ENCODE measurements at places on chromosomes 2 and 18.

GRCh38 chr2:236093134-236093533 lies 75.1 kb downstream of the GBX2 start:
- DNase-seq, result no peak

- no peak for DNase-seq
These were observed 52.4 kb upstream of the TEX51 start for GRCh38 chr2:126846241-126846640.

DNA sequence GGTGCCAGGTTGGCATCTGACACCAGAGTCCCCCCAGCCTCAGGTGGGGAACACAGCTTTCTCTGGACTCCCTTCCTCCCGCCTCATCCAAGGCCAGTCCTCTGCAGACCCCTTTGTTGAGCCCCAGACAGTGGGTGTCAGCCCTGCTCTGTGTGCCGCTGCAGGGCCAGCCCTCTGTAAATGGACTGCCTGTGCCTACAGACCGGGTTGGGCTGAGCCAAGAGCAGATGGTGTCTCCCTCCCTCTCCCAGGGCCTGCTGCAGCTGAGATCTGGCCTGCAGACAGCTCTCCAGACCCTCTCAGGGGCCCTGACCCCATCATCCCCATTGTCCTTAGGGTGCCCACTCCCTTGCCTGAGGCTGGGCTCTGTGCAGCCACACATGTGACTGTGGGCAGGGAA lies 160.8 kb downstream of the KLHL29 start:
- no peak for DNase-seq

- no peak for DNase-seq
These were observed 7.5 kb upstream of the SERPINB13 start for GRCh38 chr18:63579616-63580015.

GRCh38 chr2:20868377-20868776 lies 45.5 kb upstream of the LDAH start:
- DNase-seq, result no peak

- no peak for DNase-seq
These were observed 3.9 kb downstream of the CTLA4 start for GRCh38 chr2:203871371-203871983.

DNA sequence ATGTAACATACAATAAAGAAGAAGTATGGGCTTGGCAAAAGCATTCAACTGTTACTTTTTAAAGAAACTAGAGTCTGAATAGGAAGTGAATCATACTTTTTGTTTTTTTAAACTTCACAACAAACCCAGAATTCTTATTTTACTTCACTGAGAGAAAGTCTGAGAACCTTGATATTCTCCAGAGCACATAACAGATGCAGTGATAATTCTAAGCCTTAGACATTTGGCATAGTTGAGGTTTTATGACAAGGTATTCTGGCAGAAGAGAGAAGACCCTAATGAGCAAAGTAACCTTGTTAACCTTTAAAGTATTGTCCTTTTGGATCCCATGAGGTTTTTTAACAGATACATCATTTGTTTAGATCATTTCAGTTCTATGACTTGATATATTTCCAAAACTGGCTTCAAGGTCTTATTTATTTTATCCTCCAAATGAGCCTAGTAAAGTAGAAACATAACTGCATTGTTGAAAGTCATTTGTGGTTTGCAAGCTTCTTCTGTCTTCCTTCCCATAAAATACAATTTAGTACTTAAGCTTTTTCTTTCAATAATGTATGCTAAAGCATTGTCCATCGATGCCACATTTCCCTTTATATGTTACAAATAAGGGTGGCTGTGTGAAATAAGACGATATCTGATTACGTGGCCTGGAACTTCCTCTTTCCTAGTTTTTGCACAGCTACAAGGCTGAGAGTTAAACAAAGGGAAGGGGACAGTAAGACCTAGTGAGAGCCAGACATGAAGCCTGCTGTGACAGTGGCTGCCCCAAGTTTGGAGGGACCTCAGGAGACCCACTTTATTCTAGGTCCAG lies 86.1 kb upstream of the ITPRID2 start:
- DNase-seq, result no peak
